ENCODE measurements at places on chromosomes 2 and 18. TPM values are rescaled to one million over a fixed set of nuclear protein-coding genes. Genes with fewer than 3 reads are reported as not detected.

DNA sequence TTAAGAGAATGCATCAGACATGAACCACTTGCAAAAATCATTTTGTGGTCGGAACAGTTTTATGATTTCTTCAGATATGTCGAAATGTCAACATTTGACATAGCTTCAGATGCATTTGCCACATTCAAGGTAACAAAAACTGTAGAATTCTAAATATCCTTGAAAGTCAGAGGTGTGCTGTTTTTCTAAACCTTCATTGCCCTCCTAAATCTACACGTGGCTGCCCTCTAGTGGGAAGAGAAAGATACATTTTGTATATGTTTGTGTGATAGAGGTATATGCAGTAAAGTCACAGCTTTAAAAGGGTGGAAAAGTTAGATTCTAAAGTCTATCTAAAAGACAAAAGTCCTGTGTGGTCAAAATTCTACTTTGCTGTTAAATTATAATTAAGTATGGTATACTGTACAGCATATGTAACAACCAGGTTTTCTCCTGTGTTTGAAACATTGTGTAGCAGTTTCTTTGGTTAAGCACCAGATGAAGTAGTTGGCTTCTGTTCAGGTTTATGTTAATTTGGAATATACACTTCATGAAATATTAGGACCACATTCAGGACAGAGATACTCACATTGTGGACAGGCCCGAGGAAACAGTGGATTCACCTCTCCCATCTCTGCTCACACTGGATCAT lies 65.9 kb upstream of the ITM2C start:
- peaks cover 20% of the 10 kb centered on the region for H3K4me1 ChIP-seq
- peak overlapping the region; percentile 50 for H3K27ac ChIP-seq
- no peak overlapping the region for H3K4me3 ChIP-seq
- no peak for DNase-seq
- no peaks in the 10 kb centered on the region for H3K27me3 ChIP-seq

AP1S3 gene
- total RNA-seq: 13.9 TPM

- H3K27ac ChIP-seq: no peak overlapping the region
- H3K4me1 ChIP-seq: peaks cover 3% of the 10 kb centered on the region
- no peak overlapping the region for H3K4me3 ChIP-seq
- no peaks in the 10 kb centered on the region for H3K27me3 ChIP-seq
- DNase-seq: no peak
These were observed 295.4 kb upstream of the PIK3C3 start for GRCh38 chr18:41659438-41660130.

DNA sequence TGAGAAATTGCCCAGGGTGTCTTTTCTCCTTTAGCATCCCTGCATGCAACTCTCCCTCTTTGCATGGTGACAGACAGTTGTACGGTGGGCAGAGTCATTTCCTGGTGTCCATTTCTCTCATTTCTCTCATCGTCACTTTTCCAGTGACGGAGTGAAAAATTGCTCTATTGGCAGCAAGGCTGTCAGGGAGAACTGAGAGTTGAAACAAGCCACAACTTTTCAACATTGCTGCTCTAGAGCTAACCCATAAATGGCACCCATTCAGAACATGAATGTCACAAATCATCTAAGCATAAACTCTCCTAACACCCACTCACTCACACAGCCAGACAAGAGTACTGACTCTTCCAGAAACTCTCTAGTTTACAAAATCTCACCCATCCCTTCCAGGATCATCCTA lies 55.7 kb downstream of the ZC3H8 start:
- H3K4me3 ChIP-seq: no peak overlapping the region
- H3K27ac ChIP-seq: no peak overlapping the region
- no peak for DNase-seq
- H3K4me1 ChIP-seq: peaks cover 20% of the 10 kb centered on the region

- no peaks in the 10 kb centered on the region for H3K36me3 ChIP-seq
- peaks cover 6% of the 10 kb centered on the region for H3K27me3 ChIP-seq
- H3K27ac ChIP-seq: no peak overlapping the region
- H3K4me3 ChIP-seq: no peak overlapping the region
These were observed 5.9 kb upstream of the GULP1 start for GRCh38 chr2:188285774-188286173.

NEU2 gene
- total RNA-seq: not detected

DNA sequence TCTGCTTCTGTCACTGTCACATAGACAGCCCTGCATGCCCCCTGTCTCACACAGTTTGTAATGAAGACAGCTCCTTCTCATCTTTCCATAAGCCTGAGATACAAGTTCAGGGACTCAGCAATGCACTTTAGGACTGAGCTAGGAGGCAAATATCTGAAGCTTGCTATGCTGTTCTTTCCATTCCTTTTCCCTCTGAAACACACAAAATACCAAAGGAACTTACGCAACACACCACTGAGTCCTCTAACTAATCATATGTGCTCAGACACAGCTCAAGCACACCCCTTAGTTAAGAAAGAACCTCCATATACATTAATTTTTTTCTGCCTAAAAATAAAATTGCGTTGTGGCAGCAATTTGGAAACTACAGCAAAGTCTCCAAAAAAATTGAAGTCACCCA lies 17.9 kb downstream of the SERPINB8 start:
- H3K27ac ChIP-seq: no peak overlapping the region
- peaks cover 3% of the 10 kb centered on the region for H3K4me1 ChIP-seq
- H3K27me3 ChIP-seq: no peaks in the 10 kb centered on the region
- H3K4me3 ChIP-seq: no peak overlapping the region

ZNF804A gene
- total RNA-seq: not detected

RFTN2 gene
- not detected for total RNA-seq

- H3K27ac ChIP-seq: no peak overlapping the region
- H3K27me3 ChIP-seq: no peaks in the 10 kb centered on the region
These were observed 18.8 kb downstream of the TSN start for GRCh38 chr2:121774235-121774634.

- no peak overlapping the region for H3K27ac ChIP-seq
- no peak for DNase-seq
- peaks cover 30% of the 10 kb centered on the region for H3K4me1 ChIP-seq
- no peaks in the 10 kb centered on the region for H3K27me3 ChIP-seq
These were observed 5.7 kb downstream of the MBD5 start for GRCh38 chr2:148026573-148026972.

GRCh38 chr2:43300781-43301583 lies 74.6 kb upstream of the ZFP36L2 start:
- H3K36me3 ChIP-seq: peaks cover 18% of the 10 kb centered on the region
- no peak overlapping the region for H3K27ac ChIP-seq
- no peaks in the 10 kb centered on the region for H3K27me3 ChIP-seq
- no peak overlapping the region for H3K4me3 ChIP-seq
